ENCODE measurements at places on chromosomes 4 and X.

- no peak for DNase-seq
These were observed 28.6 kb downstream of the UCHL1 start for GRCh38 chr4:41285202-41285863.

DNA sequence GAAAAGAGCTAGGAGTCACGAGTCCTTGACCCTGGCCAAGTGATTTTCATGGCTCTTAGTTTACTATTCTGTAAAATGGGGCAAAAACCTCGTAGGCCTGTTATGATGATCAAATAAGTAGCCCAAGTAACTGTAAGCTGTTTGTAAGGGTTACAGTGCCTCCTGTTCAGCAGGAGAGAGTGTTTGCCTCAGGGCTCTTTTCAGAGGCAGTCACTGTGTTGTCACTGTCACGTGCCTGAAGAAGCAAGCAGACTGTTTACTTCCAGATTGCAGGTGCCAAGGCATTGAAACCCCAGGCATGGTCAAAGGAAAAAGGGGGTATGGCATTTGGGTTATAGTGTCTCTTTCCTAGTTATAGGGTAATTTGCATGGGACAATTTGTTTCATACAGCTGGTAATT, 4.5 kb downstream of the RAB39B start:
- DNase-seq = no peak

- no peak for DNase-seq
These were observed 63.8 kb upstream of the MTM1 start for GRCh38 chrX:150504397-150505182.

- DNase-seq = no peak
These were observed 279.8 kb downstream of the UNC5C start for GRCh38 chr4:95268819-95269565.

DNA sequence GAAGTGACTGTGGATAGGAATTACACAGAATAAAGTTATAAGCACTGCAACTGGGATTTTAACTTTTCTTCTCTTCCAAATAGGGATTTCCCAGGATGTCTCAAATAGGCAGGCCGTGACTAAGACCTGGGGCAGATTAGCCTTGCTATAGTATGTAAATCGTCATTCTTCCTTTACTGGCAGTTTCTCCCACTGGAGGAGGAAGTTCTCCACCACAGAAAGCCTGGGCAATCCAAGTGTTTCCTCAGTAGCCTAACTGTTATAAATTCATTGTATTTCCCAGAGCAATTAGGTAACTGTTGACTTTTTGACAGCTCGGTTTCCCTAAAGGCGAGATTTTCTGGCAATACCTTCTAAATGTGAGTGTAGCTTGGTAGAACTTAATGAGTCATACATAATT, at the start of gene TNIP3:
Gene TNIP3 (minus strand): TSS at position 31 of the 400 bp plus-strand sequence. CDS start 196 bp downstream, outside the sequence.
- DNase-seq = no peak

- DNase-seq = peak; percentile 89
These were observed 21.9 kb downstream of the ATP2B3 start for GRCh38 chrX:153539171-153539978.

DNA sequence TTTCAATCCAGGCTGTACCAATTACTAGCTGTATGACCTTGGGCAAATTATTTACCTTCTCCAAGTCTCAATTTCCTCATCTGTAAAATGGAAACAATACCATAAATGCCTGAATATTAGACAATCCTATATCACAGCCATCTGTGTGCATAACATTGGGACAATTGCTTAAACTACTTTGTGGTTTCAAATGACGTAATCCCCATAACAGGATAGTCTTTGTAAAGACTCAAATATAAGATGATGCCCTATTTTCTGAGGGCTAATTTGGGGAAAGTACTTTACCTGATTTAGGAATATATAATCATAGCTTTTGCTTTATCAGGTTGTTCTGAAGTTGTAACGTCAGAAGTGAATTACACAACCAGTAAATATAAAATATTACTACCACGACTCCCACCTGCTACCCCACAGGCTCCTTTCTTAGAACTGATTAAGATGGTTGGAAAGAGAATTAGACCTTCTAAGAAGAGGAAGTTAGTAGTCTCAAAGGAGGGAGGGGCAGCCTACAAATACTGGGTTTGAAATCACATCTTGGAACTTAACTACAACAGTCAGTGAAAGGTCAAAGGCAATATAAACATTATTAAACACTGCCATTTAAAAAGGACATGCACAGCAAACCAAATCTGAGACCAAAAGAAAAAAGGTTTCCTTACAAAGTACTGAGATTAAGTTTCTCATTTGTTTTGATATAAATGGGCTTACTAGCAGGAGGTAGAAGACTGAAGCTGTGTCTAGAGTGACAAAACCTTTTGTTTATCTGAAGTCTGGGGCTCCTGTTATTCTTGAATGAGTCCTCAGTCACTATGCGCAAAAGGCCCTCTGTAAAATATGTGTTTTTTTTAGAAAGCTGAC, 215.0 kb downstream of the SCFD2 start:
- DNase-seq = no peak

GRCh38 chrX:154714925-154715324, 36.0 kb downstream of the GAB3 start:
- no peak for DNase-seq

DNA sequence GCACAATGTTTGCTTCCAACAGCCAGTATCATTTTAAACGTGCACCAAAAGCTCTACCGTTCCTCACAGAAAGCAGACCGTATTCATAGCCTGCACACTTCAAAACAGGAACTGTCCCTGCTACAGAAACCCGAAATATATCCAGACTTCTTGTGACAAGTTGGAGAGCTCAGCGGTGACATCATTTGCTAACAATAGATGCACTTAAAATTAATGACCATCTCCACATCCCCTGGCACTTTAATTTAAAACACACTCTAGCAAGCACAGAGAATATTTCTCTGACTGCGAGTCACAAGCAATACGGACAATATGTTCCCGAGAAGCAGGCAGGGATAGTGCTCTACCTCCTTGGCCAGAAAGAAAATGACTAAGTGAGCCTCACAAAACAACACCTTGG, 2.5 kb downstream of the NYX start:
- DNase-seq = no peak

DNA sequence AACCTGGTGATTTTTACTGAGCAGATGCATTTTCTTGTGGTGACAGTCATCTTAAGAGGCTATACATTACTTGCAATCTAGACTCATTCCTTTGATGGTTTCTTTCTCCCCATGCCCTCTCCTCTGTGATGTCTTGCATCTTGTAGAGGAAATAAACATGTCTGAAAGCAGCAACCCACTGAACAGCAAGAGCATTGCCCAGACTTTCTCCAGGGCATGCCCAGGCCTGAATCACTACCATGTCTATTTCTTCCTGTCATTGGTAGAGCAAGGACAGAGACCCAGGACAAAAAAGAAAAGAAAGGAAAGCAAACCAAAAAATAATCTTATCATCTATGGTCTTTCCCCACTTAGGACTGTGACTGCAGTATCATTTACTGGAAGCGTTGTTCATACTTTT, 326.1 kb downstream of the HNRNPD start:
- no peak for DNase-seq

GRCh38 chr4:125527681-125528080, 212.9 kb downstream of the FAT4 start:
- DNase-seq = no peak

DNA sequence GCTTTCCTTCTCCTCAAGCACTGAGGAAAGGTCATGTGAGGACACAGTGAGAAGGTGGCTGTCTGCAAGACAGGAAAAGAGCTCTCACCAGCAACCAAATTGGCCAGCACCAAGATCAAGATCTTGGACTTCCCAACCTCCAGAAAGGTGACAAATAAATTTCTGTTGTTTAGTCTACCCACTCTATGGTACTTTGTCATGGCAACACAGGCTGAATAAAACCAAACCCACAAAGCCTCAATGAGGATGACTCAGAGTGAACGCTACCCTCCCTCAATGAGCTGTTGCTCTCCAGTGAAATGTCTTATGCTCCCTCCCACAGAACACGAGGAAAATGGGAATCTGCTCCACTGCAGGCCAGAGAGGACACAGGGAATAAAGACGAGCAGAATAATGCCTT, 244.1 kb downstream of the RAB28 start:
- DNase-seq = no peak

DNA sequence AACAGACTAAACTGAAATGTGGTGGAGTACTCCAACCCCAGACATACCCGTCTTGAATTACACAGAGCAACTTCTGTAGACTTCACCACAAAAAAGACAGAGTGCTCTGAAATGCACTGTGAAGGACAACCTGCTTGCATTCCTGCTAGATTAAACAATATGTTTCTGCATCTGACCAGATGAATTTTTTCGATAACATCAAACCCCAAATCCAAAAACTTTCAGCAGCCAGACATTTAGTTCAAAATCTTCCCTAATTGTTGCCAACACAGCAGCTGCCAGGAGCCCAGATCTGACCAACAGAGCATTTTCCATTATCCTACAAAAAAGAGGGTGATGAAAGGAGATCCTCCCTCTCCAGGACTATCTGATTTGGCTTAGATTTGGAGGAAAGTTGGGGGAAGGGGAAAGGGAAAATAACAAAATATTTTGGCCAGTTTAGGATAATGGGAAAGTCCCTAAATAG, 356.5 kb downstream of the PDGFC start:
- no peak for DNase-seq

Measured in 8988T (cell line).